ENCODE measurements at places on chromosomes 16 and 17.

GRCh38 chr17:29847527-29848400, 82.3 kb downstream of the SSH2 start:
- DNase-seq, result no peak

DNA sequence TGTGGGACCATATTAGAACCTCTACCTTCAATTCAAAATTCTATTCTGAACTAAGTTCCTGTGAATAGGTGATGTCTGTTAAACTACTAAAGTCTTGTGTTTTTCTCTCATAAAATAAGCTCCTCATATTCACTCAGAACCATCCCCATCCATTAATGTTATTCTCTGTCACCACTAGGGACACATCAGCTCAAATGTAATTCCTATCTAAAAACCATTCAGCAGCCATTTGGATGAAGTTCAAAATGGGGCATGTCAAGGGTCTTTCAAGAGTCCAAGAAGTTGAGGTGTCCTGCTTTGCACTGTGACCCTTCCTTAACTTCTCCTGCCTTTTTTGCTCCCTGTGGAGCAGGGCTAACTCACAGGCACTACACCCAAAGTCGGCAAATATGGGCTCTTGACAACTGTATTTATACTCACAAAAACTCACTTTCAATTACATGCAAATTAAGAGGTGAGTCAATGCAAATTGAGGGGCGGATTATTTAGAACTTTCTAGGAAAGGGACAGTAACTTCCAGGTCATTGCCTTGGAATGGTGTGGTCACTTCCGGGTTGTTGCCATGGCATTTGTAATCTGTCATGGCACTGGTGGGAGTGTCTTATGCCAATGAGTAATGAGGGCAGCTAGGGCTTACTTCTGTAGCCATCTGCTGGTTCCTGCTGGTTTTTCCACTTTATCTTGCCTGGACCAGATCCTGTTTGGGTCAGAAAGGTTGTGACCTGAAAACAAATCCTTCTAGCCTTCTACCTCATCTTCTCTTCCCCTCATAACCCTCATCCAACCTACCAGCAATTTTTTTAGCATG, 128.2 kb upstream of the COX10 start:
- no peak for DNase-seq

- DNase-seq, result no peak
Observed at GRCh38 chr16:79099716-79100115, 500.8 kb downstream of the MAF start.

DNA sequence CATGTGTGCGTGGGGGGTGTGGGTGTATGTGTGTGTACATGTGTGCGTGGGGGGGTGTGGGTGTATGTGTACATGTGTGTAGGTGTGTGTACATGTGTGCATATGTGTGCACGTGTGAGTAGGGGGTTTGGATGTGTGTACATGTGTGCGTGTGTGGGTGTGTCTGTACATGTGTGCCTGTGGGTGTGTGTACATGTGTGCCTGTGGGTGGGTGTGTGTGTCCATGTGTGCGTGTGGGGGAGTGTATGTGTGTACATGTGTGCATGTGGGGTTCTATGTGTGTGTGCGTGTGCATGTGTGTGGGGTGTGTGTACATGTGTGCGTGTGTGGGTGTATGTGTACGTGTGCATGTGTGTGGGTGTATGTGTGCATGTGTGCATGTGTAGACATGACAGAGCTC, 129.1 kb downstream of the C16orf95 start:
- DNase-seq, result no peak

GRCh38 chr17:5667871-5668270, 83.6 kb upstream of the NLRP1 start:
- no peak for DNase-seq

DNA sequence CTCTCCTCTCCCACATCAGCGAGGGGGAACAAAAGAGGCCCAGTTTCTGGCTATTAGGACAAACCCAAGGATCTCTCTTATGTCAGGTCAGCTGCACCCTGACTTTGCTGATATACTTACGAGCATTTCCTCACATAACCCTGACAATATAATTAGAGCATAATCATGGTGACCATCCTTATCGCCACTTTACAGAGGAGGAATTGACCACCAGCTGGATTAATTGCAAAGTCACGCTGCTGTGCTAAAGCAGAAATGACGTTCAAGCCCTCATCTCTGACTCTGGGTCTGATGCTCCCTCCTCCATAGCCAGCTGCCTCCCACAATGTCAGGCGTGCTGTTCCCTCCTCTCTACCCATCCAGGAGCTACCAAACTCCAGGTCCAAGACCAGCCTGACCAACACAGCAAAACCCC, 42.6 kb downstream of the TRARG1 start:
- DNase-seq, result no peak

GRCh38 chr17:80246266-80246681, 14.4 kb upstream of the RNF213 start:
- no peak for DNase-seq

DNA sequence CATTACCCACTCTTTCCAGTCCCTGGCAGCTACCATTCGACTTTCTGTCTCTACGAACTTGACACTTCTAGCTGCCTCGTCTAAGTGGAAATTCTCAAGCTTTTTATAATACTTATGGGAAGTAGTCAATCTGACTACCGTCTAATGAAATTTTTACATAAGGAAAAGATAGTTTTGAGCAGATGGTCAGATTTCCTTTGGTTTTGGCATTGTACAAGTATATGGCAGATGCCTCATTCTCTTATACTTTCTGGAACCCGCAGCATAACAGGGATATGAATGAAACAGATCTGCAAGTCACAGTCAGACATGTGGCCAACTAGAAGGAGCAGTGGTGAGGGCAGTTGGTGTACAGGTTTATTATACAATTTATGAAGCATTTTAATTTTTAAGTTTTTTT, 146.0 kb downstream of the PITPNC1 start:
- DNase-seq, result no peak

GRCh38 chr16:88283596-88283995, 99.2 kb upstream of the ZNF469 start:
- no peak for DNase-seq

- no peak for DNase-seq
Observed at GRCh38 chr17:52383493-52384100, 225.1 kb upstream of the CA10 start.

DNA sequence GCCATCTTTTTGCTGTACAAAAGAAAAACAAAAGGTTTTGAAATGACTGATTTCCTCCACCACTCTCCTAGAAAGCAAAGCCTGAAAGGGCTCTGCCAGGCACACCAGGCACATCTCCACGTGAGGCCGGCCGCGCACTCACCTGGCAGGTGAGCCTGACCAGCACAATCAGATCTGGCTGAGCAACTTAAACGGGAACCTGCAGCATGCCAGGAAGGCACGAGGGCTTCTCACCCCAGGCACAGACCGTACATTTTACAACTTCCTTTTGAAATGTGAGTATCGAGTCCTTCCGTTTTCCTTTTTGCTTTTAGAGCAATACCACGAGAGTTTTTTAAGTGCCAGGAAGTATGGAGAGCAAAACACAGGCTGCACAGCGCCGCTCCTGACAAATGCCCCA, 22.5 kb downstream of the SLC38A10 start:
- no peak for DNase-seq

DNA sequence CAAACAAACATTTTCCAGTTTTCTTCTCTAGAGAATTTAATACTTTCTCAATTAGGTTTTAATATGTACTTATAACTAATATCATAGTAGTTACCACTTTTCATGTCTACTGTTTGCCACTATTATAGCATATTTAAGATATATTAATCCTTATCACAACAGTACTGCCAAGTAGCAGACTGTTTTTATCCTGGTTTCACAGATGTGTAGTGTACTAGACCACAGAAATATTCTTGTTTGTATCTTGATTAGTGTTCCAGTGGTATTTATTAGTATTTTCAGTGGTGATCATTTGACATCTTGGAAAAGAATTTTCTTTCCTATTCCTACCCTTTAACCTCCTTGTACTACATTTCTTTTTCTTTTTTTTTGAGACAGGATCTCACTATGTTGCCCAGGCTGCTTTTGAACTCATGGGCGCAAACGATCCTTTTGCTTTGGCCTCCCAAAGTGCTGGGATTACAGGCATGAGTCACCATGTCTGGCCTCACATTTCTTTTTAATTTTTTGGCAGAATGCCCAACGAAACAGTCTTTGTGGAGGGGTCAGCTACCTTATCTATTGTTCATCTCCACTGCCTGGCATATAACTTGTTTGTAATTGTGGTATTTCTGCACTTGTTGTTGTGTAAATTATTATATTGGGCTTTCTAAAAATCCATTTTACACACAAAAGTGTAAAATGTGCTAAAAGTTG, 27.2 kb downstream of the MAP2K4 start:
- no peak for DNase-seq

DNA sequence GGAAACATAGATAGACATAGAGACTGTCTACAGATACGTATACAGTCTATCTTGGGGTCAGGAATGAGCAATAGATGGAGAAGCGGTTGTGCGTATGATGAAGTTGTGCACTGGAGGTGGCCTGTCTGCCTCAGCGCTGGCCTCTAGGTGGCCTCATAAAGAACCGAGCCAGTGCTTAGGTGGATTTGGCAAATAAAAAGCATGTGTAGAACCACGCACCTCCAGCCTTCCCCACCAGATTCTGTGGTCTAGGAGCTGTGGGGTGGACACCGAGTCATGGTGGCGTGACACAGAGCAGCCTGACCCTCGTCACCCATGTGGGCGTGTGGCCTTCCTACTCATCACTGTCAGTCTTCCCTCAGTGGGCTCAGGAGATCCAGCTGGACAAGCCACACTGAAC, 34.0 kb downstream of the PGS1 start:
- no peak for DNase-seq

DNA sequence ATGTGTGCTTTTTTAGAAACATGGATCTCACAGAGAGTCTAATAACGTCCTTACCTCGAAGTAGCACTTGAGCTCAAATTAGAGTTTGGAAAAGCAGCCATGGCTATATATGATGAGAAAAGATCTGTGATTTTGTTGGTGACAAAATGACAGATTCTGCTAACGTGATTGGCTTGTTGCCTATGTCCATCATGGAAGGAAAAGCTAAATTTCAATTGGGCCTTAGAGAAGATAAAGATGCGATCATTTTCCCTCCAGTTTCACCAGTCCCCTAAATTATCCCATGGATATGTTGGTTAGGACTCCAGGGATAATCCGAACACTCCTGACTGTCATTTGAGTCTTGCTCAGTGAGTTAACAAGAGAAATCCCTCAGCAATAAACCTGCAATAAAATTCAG, 175.8 kb downstream of the C16orf95 start:
- DNase-seq, result no peak

GRCh38 chr17:18381158-18381952, 3.8 kb downstream of the EVPLL start:
- no peak for DNase-seq

- no peak for DNase-seq
Observed at GRCh38 chr16:4338712-4339299, 12.3 kb downstream of the PAM16 start.

GRCh38 chr16:53530046-53530445, 27.0 kb upstream of the AKTIP start:
- no peak for DNase-seq

- no peak for DNase-seq
Observed at GRCh38 chr17:80793851-80794267, 197.8 kb upstream of the CHMP6 start.

DNA sequence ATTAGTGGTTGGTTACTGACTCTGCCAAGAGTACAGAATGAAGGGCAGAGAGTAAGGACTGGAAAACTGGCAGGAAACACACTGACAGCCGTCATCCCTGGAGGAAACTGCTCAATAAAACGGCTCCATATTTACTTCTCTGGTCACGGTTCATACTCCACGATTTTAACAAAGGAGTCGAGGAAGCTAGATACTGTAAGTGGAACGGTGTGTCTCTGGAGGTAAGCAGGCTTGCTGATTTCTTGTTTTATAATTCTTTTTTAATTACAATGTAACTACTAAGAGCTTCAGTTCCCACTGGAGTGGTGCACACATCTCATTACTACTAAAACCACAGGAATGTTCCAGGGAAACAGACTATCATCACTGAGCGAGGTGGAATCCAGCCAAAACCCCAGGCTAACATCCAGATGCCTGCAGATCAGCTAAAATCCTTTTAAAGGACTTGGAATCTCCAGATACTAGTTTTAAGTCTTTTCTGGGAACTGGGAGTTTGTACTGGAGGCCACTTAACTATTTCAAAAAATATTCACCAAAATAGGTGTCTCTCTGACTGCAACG, 17.8 kb downstream of the SERPINF1 start:
- DNase-seq, result no peak

GRCh38 chr16:80341263-80341662, 199.5 kb upstream of the DYNLRB2 start:
- no peak for DNase-seq

DNA sequence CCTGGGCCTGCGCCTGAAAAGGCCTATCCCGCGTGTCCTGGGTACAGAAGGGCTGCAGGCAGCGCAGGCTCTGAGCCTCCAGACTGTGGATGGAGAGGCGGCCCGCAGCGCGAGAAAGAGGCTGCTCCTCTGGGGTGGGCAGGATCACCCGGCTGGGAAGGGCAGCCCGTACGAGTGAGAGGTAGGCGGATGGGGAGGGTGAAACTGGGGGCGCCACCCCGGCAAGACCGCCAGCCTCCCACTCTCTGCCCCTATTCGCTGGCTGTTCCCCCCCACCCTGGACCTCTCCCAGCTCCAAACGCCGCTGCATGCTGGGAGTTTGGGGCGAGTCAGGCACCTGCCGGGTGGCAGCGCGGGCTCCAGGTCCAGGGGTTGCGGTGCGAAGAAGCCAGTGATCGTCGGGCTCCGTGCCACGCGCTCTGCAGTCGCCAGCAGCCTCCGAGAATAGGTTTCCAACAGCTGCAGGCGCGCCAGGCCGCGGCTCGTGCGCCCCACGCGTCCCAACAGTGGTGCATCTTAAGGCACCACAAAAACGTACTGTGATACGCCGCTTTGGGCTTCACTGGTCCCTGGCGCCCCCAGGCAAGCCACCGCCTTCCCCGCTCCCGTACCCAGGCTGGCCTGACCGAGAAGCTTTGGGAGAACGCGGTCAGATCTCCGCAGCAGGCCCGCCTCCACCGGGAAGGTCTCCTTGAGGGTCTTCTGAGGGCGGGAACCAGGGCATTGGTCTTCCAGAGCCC, 1.1 kb downstream of the NOXO1 start:
- no peak for DNase-seq

DNA sequence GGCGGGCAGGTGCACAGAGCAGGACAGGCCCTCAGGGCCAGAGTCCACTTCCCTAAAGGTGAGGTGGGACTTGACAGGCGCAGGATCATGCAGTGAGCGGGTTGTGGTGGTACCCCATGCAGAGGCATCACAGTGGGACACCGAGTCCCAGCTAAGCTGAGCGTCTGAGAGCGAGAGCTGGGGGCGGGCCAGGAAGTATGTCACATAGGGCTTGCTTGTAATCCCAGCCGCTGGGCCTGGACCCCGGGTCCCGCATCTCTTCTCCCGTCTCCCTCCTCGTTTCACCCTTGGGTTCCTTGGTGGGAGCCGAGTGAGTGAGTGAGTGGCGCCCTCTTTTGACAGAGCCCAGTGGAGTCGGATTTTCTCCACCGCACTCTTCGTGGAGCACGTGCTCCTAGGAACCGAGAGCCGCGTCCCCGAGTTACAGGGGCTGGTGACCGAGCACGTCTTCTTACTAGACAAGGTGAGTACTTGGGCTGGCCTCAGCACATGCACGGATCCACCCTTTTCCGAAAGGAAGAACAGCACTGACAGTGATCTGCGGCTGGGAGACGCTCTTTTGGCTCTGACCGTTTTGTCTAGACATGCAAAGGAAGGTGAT, 50.8 kb upstream of the ENDOV start:
- no peak for DNase-seq
